Kidney glomerular epithelial cell (primary cell): ENCODE measurements at places on chromosomes 6 and 20.

DNA sequence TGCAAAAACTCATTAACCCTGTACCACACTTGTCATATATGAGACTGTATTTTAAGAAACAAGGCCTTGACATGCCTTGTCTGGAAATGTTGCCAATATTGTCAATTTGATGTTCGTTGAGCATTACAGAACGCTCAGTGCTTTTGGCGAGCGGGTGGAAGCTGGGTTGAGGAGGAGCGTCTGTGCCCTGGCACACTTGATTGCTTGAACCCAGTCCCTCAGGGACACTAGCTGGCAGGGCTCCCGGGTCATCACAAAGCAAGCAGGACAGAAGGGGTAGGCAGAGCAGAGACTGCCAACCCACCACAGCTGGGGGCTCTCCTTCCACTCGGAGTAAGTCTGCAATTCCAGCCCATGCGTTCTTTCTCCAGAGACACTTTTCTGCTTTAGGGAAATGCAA is 286.3 kb downstream of the KHDC1L start:
- DNase-seq: no peak

- DNase-seq: no peak
Measured at GRCh38 chr20:37356387-37356786, 10.4 kb downstream of the SRC start.

DNA sequence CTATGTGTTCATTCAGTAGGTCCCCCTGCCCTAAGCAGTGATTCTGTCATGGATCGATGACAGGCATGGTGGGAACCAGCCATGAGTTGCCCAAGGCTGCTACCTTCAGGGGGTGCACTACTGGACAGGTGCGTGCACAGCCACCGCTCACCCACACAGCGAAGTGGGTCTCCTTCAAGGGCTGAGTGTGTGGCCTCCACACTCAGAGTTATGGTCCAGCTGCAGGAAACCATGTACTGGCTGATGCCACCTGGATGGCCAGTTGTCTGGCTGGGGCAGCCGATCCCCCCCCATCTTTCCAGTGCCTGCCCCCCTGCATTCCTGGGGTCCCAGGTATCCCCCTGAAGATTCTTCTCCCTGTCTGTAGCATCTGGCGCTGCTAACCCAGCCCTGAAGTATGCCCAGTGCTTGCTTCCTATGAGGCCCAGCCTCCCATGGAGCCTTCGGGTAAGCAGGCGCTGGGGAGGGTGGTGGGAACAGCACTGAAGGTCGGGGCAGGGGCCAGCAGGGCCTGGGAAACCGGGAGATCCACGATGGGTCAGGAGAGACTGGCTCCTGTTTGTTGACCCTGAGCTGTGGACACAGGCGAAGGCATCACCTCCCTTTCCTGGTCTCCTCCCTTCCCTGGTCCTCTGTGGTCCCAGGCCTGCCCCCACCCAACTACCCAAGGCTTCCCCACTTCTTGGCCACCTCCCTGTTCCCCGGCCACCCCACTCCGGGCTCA is 106.0 kb downstream of the VEGFA start:
- DNase-seq: no peak

DNA sequence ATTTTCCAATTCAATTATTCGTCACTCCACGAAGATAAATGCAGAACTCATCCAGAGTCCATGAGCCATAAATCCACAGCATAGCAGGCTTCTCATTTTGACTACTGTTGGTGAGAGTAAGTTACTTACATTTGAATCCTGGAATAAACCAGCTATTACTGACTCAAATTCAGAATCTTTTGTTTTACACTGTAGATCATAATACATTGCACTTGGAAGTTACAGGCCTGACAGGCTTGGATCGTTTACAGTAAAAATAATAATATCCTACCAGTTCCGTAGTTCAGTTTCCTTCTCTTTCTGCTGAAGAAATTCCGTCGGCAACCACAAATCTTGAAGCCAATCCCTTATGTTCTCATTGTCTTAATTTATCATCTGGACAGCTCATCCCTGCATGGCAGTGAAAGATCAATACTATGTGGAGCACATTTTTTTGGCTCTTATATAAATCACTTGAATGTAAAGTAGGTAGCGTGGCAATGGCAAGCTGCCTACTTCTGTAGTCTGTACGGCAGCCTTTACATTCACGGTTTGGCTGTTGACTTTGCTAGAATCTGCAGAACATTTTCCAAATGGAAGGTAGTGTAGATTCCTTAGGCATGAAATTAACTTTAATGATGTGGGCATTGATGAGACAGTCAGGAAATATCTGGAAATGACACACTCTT is 142.9 kb downstream of the WDR27 start:
- no peak for DNase-seq

DNA sequence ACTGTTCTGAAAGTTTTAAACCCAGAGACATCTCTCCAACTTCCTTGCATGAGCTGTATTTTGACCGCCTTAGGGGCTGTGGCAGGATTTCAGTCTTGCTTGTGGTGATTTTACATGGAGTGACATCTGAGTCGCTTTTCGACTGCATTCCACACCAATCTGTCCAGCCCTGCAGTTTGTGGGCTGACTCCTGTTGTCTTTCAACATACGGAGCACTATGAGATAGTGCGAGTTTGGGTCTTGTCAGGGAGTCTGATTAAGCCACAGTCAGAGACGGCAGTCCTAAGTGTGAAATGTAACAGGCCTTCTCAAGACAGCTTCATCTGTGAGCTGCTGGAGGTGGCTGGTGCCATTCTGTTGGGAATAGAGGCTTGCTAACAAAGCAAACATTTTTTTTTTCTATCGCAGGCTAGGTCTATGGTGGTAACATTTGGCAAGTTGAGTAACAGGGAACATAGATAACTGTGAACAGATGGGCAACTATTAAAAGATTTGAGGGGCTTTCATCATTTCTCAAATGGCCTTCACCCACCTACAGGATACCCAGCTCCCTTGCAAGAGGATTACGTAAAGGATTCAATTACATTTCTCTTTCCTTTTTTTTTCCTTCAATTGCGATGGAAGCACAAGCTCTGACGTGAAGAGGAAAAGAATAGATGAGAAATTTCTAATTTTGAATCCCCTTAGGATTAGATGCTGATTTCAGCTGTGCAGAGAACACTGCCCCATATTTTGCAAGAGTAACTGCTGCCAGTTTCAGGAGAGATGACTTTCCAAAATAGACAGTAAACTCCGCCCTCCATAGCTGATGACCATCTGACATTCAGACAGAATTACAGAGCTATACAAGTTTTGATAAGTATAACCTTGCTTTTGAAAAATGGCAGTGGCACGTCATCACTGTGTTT is 25.1 kb downstream of the CAP2 start:
- DNase-seq: peak; percentile 25

DNA sequence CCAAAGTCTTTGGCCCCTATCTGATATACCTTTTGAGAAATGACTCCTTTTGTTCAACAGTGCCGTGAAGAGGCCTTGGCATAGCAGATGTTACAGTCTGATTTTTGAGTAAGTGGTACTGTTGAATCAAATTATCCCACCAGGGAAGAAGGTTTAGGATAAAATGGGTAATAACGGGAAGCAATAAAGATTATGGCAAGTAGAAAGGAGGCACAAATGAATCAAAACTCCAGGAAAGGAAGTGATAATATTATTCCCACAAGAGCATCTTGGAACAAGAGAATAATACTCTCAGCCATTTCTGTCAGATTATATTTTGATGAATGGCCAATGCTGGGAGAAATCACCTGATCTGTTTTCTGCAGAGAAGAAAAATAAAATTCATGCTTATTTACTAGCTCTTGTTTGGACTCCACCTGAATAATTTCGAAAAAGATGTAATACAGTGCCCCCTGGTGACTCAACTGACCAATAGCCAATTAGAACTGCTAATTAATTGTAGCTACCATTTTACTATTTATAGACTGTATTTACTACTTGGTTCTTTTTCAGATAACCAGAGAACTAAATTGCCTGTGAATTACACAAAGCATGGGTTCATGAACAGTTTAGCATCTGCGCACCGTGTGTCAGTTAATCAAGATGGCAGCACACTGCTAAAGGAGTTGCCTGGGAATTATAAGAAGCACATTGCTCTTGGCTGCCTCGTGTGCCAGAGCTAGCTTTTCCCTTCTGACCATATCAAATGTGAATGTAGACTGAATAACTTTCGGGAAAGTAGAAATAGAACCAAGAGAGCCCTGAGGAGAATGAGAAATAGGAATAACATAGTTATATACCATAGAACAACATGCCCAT is 78.5 kb upstream of the TRDN start:
- DNase-seq: peak; percentile 26

DNA sequence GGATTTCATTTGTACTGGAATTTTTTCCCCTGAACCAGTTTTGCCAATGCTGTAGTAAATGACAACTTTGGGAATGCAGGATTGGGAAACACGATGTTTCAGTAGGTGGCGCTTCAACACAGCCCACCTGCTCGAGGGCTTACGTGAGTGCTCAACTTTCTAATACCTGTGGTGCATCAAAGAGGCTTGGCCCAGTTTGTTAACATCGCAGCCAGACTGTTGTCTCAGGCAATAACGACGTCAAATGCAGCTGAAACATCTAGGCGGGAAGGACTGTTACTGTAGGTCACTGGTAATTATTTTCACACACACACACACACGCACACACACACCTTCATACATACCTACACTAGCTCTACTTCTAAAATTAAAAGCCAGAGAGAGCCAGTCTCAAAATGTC is 815.5 kb upstream of the SLC35B3 start:
- DNase-seq: peak; percentile 44

GRCh38 chr6:166763606-166764472 is 136.8 kb upstream of the RPS6KA2 start:
- no peak for DNase-seq

GRCh38 chr6:52641826-52642225 is 29.1 kb upstream of the TMEM14A start:
- DNase-seq: no peak

DNA sequence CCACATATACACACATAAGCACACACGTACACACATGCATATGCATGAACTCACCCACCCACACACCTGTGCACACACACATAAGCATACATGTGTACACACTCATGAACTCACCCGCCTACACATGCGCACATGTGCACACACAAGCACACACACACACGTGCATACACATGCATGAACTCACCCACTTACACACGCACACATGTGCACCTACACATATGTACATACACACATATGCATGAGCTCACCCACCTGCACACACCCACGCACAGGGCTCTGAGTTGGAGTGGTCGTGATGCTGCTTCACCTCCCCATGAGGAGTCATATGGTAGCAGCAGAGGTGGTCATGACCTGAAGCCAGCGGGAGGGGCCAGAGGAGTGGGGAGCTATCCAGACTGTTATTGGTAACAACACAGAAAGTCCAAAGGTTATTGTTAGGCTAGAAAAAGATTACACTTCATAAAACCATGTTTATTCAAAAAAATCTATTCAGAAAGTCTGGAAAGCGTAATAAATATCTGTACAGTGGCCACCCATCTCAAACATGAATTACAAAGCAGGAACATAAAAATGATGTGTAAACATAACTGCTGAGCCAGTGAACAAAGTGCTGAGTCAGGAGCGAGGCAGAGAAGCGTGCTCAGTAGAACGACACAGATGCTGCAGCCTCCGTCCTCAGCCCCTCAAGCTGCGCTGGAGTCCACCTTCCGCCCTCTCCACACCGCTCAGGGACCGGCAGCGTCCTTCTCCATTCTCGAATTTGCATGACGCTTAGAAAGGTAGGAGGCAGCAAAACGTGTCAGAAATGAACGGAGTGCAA is 26.4 kb upstream of the MPC1 start:
- no peak for DNase-seq

GRCh38 chr6:680666-681340 is 12.1 kb downstream of the EXOC2 start:
- DNase-seq: no peak

- peak; percentile 13 for DNase-seq
Measured at GRCh38 chr20:45456632-45457031, 12.9 kb upstream of the WFDC2 start.

DNA sequence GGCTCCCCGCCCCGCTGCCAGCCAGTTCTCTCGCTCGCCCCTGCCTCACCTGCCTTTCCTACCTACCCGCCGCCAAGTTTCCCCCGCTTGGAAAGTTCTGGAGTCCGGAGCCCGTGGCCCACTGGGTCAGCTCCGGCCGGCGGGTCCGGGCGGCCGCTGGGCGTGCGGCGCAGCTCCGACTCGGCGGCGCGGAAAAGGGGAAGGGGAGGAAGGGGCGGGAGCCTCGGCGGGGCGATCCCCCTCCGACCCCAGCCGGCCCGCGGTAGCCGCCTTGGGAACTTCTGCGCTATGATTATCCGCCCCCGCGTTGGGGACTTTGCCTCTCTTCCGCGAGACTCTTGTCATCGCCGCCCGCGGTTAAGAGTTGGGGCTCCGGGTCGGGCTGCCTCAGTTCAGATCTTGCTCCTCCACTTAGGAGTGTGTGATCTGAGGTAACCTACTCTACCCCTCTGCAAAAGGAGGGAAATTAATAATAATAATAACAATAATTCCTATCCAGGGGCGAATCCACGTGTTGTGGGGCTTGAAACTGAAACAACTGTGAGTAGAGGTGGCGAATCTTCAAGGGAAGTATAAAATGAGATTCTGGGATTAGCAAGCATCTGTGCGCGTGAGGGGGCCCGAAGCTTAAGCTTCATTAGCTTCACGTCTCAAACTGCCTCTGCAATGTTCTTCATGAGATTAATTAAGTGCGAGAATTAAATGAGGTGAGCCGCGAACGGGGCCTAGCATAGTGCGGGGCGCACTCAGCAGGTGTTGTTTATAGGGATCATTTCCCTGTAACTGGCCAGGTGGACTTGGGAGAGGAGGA is 30.8 kb downstream of the SF3B5 start:
- DNase-seq: no peak

- DNase-seq: no peak
Measured at GRCh38 chr20:41358230-41358629, 8.4 kb downstream of the EMILIN3 start.

DNA sequence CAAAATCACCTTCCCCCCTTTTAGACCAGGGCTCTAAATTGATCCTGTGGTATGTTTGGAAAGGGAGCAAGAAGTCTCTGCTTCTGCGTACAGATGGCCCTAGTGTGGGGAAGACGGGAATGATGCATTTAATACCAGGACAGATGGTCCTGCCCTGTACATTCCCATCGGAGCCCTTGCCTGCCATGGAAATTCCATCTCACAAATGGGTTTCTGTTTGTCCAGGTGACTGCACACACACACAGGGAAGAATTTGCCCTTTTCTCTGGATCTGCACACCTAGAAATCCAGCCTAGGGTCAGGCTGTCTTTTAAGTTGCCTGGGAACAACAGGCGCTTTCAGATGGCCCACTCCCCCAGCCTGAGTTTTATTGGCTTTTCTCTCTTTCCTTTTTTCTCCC is 1.3 kb downstream of the MAS1 start:
- no peak for DNase-seq

- DNase-seq: no peak
Measured at GRCh38 chr20:20665606-20666332, 46.7 kb downstream of the RALGAPA2 start.

DNA sequence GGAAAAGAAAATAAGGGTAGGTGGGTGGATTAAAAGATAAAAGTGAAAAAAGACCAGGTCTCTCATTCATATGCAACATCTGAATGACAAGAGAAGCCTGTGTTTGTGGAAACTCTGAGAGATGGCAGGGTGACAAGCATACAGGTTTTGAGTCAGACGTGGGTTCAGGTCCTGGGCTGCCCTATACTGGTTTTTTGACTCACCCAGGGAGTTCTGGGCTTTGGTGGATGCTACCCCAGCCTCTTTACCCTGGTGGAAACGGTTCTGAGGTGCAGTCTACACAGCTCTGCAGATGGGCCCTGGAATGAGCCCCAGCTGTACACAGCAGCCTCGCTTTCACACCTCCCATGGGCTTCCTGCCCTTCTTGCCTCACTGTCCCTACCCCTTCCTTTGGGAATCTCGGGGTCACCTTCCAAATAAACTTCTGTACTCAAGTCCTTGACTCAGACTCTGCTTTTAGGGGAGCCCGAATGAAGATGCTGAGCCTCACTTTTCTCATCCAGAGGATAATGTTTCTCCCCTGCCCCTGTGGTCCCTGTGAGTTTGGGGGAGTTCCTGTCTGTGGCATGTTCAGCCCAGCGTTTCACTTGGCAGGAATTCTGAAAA is 77.7 kb upstream of the CLDN20 start:
- peak; percentile 10 for DNase-seq
